ENCODE measurements at places on chromosomes 3 and 15.

DNA sequence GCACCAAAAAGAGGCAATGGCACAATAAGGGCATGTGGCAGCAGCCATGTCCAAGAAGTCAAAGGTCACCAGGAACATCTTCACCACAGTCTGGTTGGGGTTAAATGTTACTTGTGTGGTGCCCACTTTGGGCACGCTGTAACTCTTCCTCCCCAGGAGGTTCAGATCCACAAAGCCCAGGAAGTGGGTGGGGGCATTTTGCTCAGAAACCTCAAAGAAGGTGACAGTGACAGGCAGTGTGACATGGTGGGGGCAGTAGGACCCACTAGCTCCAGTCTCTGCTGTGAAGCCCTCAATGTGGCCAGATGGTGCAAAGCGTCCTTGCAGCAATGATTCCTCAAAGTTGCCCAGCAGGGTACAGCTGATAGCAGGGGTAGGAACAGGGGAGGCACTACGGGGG is 5.8 kb downstream of the ZNF80 start:
- no peak for DNase-seq

DNA sequence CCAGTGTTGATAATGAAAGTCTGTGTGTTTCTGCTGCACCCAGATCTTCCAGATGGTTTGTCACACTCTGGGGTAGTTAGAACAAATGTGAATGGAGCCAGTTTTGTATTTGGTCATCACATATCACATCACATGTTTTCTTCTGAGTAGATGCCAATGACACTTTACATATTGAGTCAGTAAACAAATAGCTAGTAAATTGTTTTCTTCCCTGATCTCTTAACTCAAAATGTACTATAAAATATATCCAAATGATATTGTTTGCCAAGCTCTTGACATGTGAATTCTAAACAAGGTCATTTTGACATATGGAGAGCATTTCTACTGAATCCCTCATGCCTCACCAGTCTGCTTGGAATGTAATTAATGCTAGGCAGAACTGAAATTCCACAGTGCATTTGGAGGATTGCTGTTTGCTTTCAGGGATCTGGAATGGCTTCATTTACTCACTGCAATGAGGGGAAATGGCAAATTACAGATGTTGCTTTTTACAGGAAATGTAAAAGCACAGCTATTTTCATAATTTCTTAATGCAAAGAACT is 45.0 kb downstream of the PDHB start:
- DNase-seq, result no peak

DNA sequence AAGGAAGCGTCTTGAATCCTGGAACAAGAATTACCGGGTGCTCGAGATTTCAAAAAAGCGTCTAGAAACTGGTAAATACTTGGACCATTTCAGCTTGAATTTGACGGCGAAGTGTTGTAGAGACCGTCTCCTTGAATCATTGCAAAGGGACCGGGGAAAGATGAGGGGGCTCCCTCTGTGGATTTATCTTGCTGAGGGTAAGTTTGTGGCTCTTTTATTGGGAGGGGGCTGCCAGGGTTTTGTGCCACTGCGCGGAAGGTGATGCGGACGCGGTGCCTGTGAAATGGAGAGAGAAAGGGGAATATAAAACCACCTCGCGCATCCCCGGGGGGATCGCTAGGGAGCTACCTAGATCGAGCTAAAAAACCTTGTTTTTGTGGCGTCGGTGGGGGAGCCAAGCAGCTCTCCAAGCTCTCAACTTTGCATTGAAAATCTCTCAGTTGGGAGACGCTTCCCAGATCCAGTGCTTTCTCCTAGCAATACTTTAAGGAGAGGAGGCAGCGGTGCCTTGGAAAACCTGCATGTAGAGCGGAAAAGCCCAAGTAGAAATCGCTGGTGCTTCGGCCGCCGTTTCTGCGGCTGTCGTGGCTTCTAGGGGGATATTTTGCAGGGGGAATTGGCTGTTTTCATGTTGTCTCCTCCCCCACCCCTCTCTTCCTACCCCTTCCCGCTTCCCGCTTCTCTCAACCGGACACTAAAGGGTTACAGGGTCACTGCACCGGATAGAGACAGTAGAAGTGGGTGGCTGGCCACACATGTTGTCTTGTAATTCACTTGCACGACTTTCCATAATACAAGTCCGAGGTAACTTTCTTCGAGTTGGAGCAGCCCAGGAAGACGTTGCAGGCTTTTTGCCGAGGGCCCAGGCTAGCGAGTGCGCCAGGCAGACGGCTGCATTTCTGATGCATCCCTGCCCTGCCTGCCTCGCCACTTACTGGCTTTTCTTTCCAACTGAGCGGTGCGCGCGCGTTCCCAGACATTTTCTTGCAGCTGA is 187.6 kb downstream of the NLGN1 start:
- no peak for DNase-seq

GRCh38 chr3:127783642-127784160 is 38.6 kb downstream of the MGLL start:
- no peak for DNase-seq

GRCh38 chr15:60417112-60417511 is 19.3 kb upstream of the ANXA2 start:
- DNase-seq, result no peak

- no peak for DNase-seq
Observed at GRCh38 chr15:73873889-73874511, 636 bp downstream of the TBC1D21 start.

- no peak for DNase-seq
Observed at GRCh38 chr3:116741467-116741866, 31.9 kb downstream of the TUSC7 start.

DNA sequence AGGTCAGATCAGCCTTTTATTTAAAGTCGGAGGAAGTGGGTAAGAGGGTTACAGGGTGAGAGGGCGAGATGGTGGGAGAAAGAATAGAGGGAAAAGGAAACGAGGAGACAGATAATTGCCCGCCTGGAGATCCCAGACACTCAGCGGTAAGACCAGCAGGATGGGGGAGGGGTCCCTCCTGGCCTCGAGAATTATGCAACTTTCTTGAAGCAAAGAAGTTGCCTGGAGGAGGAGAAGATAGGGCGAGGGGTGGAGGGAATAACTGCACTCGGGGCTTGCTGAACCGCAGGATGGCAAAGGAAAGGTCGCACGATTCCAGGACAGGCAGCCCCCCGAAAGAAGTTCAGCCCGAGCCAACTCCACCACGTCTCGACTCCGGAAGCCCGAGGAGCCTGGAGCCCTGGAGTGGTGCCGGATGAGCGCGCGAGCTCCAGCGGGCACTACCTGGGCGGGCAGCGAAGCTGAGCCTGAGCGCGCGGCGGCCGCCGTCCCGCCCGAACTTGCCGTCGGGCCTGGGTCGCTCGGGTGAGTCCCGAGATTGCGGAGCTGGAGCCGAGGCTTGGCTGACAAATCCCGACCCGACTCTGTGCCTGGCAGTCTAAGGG is 402 bp downstream of the WWTR1 start:
- DNase-seq, result no peak

- DNase-seq, result no peak
Observed at GRCh38 chr3:81962396-81962795, 201.0 kb upstream of the GBE1 start.

- DNase-seq, result no peak
Observed at GRCh38 chr3:38325256-38325655, 21.3 kb upstream of the XYLB start.

GRCh38 chr3:131216801-131217200 is 164.8 kb upstream of the NUDT16 start:
- no peak for DNase-seq

DNA sequence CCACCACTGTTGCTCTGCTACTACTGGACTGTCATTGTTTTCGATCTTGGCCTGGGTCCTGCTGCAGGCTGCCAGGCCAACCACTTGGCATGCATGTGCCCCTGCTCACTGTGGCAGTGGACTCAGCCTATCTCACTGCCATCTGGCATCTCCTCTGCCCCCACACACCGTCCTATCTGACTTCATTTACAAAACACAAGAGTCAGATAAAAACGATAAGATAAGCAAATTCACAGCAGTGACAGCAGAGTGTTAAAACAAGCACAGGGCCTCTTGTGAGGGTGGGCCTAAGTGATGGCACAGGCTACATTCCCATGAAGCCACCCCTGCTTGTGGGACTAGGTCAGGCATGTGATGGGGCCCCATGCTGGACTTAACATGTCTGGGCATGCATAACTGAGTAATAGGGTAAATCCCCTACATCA is 68.1 kb downstream of the CRYGS start:
- no peak for DNase-seq

- DNase-seq, result no peak
Observed at GRCh38 chr3:63724987-63725386, 72.5 kb downstream of the SNTN start.

- no peak for DNase-seq
Observed at GRCh38 chr3:29011441-29011840, 269.4 kb upstream of the RBMS3 start.

- no peak for DNase-seq
Observed at GRCh38 chr3:185399737-185400667, 37.1 kb downstream of the MAP3K13 start.

GRCh38 chr3:6099458-6100075 is 761.3 kb upstream of the GRM7 start:
- DNase-seq, result no peak

DNA sequence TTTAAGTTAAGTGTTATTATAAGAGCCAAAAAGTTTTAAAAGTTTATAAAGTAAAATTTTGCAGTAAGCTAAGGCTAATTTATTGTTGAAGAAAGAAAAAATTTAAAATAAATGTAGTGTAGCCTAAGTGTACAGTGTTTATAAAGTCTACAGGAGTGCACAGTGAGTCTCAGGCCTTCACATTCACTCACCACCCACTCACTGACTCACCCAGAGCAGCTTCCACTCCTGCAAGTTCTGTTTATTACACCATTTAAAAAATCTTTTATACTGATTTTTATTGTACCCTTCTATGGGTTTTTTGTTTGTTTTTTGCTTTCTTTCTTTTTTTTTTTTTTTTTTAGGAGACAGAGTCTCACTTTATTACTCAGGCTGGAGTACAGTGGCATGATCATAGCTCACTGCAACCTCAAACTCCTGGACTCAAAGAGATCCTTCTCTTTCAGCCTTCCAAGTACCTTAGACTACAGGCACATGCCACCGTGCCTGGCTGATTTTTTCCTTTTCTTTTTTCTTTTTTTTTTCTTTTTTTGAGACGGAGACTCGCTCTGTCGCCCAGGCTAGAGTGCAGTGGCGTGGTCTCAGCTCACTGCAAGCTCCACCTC is 25.9 kb downstream of the CSTA start:
- no peak for DNase-seq

GRCh38 chr15:96072821-96073220 is 257.7 kb upstream of the NR2F2 start:
- no peak for DNase-seq

GRCh38 chr15:80727196-80727595 is 32.1 kb downstream of the ABHD17C start:
- DNase-seq, result no peak

- DNase-seq, result peak; percentile 18
Observed at GRCh38 chr3:13657660-13658435, 108.9 kb downstream of the FBLN2 start.

GRCh38 chr15:25703726-25704125 is 159.4 kb downstream of the ATP10A start:
- DNase-seq, result no peak

DNA sequence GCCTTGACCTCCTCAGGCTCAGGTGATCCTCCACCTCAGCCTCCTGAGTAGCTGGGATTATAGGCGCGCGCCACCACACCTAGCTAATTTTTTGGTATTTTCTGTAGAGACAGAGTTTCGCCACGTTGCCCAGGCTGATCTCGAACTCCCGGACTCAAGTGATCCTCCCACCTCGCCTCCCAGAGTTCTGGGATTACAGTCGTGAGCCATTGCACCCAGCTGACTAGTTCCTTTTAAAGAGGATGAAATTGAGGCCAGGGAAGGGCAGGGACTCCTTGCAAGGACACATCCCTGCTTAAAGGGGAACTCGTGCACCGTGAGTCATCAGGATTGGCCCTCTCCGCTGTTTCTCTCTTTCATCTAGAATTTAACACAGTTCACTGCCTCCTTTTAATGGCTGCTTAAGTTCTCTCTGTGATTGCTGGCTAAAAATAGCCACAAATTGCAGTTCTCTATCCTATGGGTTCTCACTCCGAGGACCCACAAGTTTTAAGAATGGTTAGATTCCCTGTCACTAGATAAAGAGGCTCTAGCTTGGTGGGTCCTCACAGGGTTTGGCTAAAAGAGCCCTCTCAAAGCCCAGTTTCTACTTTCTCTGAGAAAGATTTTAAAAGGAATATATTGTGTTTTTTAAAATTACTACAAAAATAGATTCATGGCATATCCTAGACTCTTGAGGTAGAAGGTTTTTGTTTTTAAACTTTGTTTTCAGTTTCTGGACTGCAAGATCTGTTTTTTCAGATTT is 1.4 kb downstream of the CRTAP start:
- DNase-seq, result no peak

- no peak for DNase-seq
Observed at GRCh38 chr3:127486321-127486944, 104.1 kb downstream of the TPRA1 start.

- no peak for DNase-seq
Observed at GRCh38 chr3:42680271-42680670, 5.1 kb upstream of the KLHL40 start.

DNA sequence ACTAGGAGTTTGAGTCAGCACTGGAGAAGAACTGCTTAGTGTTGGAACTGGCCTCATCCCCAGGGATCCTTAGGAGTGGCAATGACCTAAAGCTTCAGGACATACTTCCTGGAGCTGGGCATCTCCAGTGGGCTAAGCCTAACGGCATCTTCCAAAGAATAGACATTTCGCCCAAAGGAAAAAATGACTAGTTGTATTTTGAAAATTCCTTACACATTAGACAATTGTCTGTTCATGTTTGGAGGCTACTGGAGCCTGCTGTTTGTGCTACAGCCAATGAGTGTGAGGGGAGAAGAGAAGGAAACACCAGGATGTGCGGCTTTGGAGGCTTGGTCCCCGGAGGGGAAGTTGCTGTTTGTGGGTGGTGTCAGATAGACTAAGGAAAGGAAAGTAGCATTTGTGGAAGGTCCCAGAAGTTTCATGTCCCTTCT is 77.6 kb downstream of the POLR2M start:
- DNase-seq, result no peak

DNA sequence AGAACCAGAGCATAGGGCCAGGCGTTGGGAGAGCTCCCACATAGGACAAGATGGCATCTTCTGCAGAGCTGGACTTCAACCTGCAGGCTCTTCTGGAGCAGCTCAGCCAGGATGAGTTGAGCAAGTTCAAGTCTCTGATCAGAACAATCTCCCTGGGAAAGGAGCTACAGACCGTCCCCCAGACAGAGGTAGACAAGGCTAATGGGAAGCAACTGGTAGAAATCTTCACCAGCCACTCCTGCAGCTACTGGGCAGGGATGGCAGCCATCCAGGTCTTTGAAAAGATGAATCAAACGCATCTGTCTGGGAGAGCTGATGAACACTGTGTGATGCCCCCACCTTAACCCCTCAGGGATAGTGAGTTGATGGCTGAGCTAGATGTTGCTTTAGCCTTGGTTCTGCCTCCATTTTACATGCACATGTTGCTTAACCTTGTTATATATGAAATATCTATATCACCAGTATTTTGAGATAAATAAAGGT is at the start of gene PYDC2:
TSS of gene PYDC2 (plus strand) at position 51 of the 483 bp plus-strand sequence. CDS start at position 51, 0 bp downstream.
- DNase-seq, result no peak

DNA sequence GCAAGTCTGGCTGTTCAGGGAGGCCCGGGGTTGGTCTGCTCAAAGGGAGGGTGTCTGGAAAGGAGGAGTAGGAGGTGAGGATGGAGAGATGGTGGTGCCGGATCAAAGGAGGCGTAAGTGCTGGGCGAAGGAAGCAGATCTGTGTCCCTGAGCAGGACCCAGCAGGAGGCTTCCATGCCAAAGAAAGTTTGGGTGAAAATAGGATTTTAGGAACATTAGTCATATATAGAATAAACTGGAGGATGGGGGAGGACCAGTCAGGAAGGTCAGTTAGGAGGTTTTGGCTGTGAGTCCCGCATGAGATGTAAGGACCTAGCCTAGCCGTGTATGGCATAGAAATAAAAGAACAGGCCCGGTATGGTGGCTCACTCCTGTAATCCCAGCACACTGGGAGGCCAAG is 28.6 kb upstream of the VPS8 start:
- DNase-seq, result no peak

GRCh38 chr15:25710184-25710583 is 152.9 kb downstream of the ATP10A start:
- no peak for DNase-seq
